ENCODE measurements at places on chromosomes 7 and 10. TPM values are rescaled to one million over a fixed set of nuclear protein-coding genes. Genes with fewer than 3 reads are reported as not detected.

Gene MRPL32
- 38.7 TPM for total RNA-seq

Gene ACTR3C
- total RNA-seq: 4.6 TPM

Gene CFAP69
- total RNA-seq: 0.65 TPM

Gene INHBA
- not detected for total RNA-seq

Gene MYL10
- not detected for total RNA-seq

DNA sequence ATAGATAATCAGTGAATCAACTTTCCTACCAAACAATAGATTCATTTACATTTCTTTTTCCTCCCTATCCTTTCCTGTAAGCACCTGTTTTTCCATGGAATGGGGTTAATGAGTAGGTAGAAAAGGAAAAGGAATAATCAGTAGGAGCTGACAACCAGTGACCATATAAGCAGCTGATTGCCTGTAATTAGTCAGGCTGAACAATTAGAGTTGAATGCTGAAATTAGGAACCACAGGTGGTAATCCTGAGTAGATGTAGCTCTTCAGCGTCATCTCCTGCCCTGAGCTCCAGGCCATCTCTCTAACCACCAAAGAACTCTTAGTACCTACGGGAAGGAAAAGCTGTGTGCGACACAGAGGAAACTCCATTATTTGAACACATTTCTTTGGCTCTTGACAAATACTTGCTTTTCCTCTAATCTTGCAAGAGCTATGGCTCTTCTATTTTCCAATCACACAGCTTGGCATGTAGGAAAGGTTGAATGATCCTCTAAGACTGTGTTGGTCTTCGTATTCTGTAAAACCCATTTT is 63.8 kb downstream of the KLHDC10 start:
- no peak for DNase-seq

DNA sequence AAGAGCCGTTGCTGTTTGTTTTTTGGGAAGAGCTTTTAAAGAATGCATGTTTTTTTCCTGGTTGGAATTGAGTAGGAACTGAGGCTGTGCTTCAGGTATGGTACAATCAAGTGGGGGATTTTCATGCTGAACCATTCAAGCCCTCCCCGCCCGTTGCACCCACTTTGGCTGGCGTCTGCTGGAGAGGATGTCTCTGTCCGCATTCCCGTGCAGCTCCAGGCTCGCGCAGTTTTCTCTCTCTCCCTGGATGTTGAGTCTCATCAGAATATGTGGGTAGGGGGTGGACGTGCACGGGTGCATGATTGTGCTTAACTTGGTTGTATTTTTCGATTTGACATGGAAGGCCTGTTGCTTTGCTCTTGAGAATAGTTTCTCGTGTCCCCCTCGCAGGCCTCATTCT is 31.6 kb downstream of the PFKFB3 start:
- no peak for DNase-seq

- DNase-seq: no peak
Measured at GRCh38 chr7:8319115-8319514, 57.1 kb upstream of the ICA1 start.

DNA sequence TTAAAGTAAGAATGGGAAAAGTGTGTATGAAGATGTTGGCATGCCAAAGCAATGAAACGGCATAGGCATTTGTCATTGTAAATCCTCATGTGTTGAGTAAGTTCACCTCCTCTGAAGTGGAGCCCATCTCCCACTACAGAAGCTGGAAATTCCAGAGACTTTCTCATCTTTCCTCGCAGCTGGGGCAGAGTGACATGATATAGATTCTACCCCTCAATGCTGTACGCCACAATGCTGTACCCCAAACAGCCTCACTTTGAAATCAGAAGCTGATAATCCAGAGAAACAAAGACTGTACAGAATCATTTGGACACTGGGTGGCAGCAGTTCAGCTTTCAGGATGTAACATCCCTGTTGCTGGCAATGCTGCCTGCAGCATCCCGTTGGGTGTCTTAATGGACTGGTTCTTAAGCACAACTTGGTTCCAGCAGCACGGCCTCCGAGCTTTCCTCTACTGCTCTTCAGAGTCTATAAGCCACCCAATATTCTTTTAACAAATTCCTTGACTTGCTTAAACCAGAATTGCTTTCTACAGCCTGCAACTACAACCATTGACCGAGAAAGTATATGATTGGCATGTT is 18.8 kb downstream of the ZC3HAV1L start:
- peak; percentile 81 for DNase-seq

- DNase-seq: no peak
Measured at GRCh38 chr7:33072471-33072870, 9.9 kb upstream of the NT5C3A start.

DNA sequence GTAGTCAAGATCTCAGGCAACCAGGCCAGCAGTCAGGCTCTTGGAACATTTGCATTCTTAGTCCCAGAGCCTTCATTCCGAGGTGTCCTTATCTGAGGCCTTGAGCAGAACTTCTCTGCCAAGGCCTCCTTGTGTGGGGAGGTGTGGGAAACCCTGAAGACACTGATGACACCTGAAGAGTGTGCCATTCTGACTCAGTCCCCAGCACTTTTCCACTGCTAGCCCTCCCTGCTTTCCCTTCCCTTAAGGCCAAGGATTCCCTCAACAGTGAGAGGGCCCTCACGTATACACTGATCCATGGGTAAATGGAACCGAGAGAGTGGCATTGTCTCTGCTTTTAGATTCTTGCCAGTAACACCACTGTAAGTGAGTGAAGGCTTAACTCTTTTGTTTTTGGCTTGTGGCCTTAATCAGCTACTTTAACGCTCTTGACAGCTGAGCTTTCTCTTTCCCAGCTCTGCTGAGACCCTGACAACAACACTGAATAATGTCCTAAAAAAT is 30.3 kb downstream of the TRDMT1 start:
- no peak for DNase-seq
